ENCODE measurements at places on chromosomes 3 and 15.
A peak's percentile ranks its signal among the peaks of the same experiment; 100 is the strongest.

GRCh38 chr15:56241374-56242105 is 2.1 kb downstream of the RFX7 start:
- no peak for DNase-seq

DNA sequence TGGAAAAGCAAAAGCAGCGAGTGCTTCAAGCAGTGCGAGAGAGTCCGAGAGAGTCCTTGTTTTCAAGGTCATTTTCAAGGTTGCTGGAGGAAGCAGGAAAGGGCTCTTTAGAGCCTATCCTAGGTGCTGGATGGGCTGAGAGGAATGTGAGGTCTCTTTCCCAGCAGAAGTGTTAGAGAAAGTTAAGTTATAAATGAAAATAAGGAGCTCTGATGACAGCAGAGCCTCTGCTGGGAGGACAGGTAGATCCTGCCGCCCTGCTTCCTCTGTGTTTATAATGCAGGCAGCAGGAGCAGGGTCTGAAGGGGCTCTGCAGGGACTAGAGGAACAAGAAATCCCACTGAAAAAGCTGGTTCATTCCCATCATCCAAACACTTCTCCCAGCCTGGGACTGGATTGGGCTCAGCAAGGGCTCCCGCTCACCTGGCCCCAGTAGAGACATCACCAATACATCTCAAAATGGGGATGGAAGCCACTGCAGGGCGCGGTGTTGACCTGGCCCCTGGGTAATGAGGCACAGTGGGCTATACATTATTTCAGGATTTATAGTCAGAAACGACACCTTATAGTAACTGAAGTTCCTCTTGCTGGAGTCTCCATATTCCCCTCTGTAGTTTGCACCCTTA is 41.5 kb upstream of the RAB6B start:
- DNase-seq = no peak

GRCh38 chr3:12195231-12195630 is 36.5 kb upstream of the TIMP4 start:
- DNase-seq = no peak

- DNase-seq = no peak
These were observed 110.7 kb upstream of the EPHA3 start for GRCh38 chr3:88996691-88997090.

DNA sequence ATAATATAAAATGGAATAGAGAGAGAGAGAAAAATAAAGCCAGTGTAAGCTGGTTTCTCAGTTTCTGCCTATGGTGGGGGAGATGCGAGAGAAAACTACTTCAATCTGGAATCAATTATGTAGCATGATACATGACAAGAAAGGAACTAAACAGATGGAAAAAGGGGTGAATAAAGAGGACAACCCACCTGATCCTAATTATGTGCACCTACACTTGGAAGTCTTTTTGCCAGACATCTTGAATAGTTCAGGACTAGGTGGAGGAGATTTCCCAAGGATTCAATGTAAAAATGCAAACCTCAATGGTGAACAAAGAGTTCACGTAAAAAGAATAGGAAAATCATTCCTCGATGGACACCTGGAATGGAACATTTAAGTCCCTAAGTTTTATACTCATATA is 524.4 kb upstream of the RGMA start:
- no peak for DNase-seq

DNA sequence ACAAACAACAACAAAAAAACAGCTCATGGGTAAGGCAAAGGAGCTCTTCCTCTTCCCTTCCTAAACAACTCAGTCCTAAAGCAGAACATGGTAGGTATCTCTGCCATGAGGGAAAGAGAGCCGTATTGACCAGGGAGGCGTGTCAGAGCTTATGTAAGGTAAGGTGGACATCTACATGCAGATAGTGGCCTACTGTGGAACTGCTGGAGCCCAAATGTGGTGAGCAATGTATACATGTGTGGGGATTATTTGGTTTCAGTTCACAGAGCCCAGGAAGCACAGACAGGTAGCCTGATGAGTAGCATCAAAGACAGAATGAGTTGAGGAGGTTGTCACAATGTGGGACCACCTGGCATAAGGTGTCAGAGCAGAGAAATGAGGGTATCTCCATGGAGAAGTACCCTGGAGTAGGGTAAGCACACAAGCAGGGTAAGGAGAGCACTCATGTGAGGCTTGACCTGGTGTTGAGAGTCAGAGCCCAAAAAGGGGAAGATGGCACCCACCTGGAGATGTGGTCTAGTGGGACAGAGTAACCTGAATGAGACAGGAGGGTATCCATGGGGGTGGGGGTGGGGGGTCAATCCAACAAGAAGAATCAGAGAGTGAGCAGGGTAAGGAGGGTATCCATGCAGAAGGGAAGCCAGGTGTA is 45.5 kb downstream of the DENND6A start:
- DNase-seq = no peak

DNA sequence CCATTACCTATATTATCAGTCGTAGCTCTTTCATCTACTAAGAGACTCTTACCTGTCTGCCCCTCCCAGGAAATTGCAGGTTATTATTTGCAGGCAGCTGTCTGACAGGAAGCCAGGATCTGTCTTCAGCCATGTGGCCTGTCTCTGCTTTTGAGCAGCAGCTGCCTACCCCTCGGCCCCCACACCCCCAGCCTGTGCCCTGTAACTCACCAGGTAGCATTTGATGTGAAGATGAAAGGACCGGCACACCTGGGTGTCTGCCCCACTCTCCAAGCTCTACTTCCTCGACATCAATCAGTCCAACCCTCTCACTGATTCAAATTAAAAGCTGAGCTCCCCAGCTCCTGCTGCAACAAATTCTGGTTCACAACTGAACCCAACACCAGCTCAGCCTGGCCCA is 197.2 kb upstream of the CTNNB1 start:
- no peak for DNase-seq

DNA sequence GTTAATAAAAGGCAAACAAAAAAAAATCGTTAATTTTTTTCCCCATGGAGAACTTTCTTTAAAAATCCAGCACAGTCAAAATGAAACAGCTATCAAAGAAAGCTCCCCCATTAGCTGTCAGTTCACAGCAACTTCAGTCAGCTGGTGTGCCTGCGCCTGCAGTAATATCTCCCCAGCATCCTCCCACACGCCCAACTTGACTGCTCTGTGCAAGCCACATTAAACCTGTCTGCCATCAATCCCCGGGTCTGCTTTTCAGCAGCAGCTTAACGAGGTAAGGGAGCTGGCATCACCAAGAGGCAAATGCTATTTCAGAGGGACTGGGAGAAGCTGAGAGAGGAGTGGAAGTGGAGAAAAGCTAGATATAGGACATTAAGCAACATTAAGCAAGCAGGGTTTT is 337.5 kb downstream of the GAP43 start:
- DNase-seq = peak; percentile 11

- DNase-seq = no peak
These were observed 7.2 kb downstream of the CHCHD6 start for GRCh38 chr3:126711121-126711760.

GRCh38 chr3:168582503-168582902 is 486.8 kb upstream of the GOLIM4 start:
- no peak for DNase-seq

DNA sequence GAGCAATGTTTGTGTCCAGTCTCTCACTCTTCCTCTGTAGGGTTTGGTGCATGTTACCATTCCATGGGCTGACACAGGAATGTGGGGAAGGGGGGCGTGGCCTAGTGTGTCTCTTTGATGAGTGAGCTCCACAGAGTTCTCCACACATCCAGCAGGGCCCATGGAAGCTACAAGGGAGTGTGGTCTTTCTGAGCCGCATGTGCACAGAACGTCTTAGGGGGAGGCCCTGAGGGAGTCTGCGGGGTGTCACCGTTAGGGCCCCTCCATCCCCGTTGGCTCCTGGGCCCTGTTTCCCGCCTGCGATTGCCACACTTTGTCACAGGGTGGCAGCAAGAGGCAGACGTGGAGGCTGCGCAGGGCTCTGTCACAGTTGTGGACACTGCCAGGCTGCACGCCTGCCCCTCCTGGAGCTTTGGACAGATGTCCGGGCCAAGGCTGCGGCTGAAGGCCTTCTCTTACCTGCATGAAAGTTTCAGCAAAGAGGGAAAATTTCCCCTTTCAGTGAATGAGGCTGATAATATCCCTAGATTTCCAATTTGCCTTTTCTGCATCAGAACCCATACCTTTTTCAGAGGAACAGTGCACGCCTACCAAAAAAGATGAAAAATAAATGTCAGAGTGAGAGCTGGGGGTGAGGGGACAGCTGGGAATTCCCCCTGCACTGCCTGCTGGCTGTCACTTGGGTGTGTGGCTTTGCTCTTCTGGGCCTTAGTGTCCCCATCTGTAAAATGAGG is 24.3 kb downstream of the CACNA2D3 start:
- DNase-seq = peak; percentile 17

GRCh38 chr15:73686781-73687256 is 2.6 kb downstream of the CD276 start:
- no peak for DNase-seq

- no peak for DNase-seq
These were observed 37.4 kb upstream of the NMNAT3 start for GRCh38 chr3:139715166-139715565.

- DNase-seq = peak; percentile 86
These were observed 517 bp downstream of the FBN1 start for GRCh38 chr15:48644827-48645557.

DNA sequence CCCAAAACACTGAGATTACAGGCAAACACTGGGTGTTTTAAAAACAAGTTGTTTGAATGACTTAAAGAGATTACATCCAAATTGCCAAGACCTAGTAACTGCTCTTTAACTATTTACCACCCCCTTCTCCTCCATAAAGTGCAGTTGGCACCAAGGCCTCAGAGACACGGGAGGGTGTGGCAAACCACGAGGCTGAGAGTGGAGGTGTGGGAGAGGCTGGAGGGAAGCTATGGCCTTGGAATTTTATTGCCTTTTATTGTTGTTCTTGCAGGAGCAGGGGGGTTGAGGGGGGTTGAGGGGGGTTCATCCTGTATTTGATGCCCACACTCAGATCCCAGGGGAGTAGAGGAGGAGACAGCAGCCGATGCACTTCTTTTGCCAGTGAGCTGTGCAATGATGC is 75.9 kb upstream of the CTDSPL start:
- no peak for DNase-seq

DNA sequence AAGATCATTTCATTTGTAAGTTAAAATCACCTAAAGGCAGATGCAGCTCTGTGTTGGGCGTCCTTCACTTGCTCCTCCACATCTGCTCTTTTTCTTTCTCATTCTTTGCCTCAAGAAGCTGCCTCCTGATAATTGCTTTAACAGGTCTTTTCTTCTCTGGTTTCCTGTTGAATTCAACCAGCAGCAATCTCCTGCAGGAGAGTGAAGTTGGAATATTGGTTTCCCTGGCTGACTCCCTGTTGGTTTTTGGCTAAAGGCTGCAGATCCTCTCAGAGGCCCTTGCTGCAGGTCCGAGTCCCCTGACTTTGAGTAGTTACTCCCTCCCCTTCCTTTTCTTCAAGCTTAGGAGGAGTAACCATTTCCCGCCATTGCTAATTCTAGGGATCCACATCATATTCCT is 4.2 kb downstream of the TP63 start:
- no peak for DNase-seq

- DNase-seq = peak; percentile 50
These were observed 151.5 kb downstream of the LIPC start for GRCh38 chr15:58583171-58583908.

- no peak for DNase-seq
These were observed 38.4 kb upstream of the CGNL1 start for GRCh38 chr15:57337868-57338411.

DNA sequence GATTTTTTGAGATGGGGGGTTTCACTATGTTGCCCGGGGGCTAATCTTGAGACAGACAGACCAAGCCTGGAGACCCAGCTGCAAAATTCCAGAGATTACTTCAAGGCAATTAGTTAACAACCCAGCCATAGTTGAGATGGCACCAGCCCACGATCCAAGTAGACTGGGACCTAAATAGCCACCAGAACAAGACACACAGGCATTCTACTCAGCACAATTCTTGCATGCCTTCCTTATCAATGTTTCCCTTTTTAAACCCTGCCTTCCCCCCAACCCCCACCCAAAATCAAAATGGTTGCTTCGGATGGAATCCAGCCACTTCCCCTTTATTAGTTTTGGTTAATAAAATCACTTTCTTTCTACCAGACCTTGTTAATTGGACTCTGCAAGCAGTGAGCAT is 28.6 kb downstream of the FAM240A start:
- DNase-seq = no peak

DNA sequence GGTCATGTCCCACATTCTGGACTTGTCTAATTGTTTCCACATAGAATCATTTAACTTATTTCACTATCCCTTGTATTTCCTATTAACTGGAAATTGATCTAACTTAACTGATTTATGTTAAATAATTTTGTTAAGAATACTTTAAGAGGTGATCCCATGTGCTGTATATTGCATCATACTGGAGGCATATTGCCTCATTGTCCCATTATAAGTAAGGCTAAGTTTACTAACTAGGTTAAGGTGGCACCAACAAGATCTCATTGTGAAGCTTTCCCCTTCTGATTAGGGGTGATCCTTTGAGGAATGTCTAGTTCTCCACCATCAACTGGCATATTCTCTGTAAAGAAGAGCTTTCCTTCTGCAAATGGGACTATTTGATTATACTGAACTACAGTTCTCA is 24.4 kb downstream of the MAP1A start:
- no peak for DNase-seq

- DNase-seq = no peak
These were observed 183.9 kb downstream of the SHQ1 start for GRCh38 chr3:72664184-72664975.

DNA sequence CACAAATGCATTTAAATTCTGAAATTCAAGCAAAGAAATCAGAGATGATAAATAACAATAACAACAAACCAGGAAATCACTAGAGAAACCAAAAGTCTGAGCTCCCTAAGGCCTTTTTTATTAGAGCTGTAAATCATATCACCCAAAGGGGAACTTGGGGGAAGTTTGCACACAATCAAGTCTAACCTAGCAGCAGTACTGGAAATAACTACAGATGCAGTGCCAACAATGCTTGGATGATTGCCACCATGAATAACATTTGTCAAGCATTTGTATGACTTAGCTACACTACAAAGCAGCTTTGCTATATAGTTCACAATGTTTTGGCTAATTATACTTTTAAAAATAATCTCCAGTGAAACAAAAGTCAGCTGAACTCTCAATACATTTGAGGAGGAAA is 27.8 kb downstream of the SHQ1 start:
- DNase-seq = peak; percentile 72

GRCh38 chr3:86914670-86915069 is 76.3 kb downstream of the VGLL3 start:
- DNase-seq = no peak

DNA sequence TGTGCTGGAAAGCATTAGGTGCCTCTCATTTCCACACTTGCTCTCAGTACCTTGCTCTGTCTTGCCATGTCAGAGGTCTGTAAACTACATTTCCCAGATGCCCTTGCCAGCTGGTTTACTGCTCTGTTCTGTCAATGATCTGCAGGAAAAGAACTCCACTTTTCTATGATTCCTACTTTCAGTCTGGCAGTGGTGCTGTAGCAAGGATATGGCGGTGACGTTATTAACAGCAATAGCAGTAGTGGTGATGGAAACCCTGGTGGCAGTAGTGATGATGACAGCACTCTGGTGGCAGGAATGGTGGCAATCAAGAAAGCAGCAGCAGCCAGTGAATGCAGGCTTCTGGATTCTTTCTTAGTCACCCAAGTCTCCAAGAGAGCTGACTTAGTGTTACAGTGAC is 665.2 kb downstream of the DIPK2A start:
- DNase-seq = no peak
